NCI-H1417 treated with DMSO at 0.1 percent for 48 hours (cell line): ENCODE measurements at places on chromosomes 3 and 15.

GRCh38 chr3:94050546-94050945 lies 12.2 kb downstream of the DHFR2 start:
- DNase-seq = no peak

GRCh38 chr3:108293858-108294257 lies 2.5 kb upstream of the HHLA2 start:
- DNase-seq = no peak

DNA sequence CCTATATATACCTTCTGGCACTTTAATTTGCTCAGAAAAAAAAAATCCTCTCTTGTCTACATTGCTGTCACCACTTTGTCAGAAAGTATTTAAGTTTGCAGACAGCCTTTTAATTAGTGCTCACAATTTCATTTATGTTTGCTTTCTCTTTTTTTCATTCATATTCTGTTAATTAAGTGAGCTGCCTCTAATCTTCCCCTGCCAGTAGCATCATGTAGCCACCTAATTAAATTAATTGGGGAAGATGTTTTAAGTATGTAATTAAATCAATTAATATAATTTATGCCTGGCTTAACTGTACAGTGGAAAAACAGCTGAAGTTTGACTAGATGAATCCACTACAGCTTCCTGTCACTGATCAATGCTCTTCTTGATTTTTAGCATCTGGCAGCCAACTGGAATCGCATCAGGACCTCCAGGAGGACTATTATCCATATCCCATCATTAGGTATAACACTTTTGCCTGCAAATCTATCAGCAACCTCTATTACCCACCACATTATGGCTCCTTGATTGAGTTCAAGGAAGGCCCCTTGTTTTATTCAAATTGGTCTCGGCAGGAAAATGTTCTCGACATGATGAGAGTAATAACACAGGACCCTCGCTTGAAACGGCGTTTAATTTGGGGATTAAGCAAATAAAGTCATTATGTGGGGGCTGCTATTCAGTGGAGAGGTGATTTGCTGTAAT lies 118.5 kb downstream of the IQCH start:
- DNase-seq = no peak

GRCh38 chr15:80579611-80580010 lies 115.5 kb upstream of the ABHD17C start:
- no peak for DNase-seq

GRCh38 chr3:156353563-156353962 lies 201.4 kb downstream of the SSR3 start:
- no peak for DNase-seq

DNA sequence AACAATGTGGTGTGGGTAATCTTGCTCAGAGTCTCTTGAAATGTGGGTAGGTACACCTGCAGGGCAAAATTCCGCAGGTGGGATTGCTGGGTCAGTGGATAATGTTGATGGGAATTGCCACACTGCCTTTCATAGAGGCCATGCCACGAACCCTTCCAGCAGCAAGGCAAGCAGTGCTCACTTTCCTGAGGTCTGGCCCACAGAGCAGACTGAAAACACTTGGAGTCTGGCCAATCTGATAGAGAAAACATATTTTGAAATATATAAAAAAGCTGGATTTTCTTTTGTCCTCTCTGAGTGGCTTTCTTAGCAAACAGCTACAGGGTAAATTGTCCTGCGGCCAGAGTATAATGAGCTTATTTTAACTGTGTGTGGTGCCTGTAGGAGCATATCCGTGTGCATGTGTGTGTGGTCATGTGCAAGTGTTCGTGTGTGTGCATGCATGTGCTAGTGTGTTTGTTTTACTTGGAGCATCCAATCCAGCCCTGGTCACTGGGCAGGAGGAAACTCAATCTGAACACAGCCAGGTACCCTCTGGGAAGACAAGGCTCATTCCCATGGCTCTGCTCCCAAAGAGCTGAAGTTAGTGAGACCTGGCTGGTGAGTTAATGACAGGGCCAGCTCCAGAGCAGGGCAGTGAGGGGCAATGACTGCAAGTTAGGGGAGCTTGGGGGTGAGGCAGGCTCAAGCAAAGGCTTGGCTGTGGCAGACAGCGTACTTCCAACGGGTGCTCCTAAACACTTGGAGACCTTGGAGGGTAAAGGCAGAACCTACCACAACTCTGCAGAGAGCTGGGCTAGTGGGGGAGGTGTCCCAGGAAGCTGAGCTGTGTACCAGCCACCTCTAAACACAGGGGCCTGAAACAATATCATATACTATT lies 91.3 kb downstream of the PLXNA1 start:
- no peak for DNase-seq

- no peak for DNase-seq
These were observed 22.1 kb upstream of the RNU6-1 start for GRCh38 chr15:67861983-67862382.

- DNase-seq = no peak
These were observed 28.5 kb downstream of the ACKR4 start for GRCh38 chr3:132625613-132626012.

GRCh38 chr15:99211926-99212325 lies 37.5 kb downstream of the TTC23 start:
- DNase-seq = no peak

DNA sequence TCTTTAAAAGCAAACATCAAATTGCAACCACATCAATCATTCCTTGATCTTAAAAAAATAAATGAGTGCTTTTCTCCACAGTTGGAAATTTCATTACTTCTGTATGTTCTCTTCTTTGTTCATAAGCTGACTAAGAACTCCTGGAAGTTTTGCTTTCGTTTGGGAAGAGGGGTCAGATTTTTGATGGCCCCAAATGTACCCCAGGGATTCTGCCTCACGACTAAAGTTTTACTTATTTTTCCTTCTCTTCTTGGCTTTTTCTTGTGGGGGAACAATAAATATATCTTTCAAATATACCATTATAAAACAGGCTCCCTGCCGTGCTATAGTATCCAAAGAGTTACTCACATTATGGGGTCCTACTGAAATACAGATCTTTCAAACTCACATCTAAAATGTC lies 215.0 kb upstream of the CDIN1 start:
- no peak for DNase-seq

- DNase-seq = no peak
These were observed 170.7 kb upstream of the TOPAZ1 start for GRCh38 chr3:44070841-44071546.

GRCh38 chr3:61530355-61530754 lies 31.0 kb upstream of the PTPRG start:
- DNase-seq = no peak

- no peak for DNase-seq
These were observed 62.1 kb upstream of the FAM3D start for GRCh38 chr3:58728723-58729122.

- DNase-seq = no peak
These were observed 339.1 kb downstream of the TIGIT start for GRCh38 chr3:114632757-114633424.

DNA sequence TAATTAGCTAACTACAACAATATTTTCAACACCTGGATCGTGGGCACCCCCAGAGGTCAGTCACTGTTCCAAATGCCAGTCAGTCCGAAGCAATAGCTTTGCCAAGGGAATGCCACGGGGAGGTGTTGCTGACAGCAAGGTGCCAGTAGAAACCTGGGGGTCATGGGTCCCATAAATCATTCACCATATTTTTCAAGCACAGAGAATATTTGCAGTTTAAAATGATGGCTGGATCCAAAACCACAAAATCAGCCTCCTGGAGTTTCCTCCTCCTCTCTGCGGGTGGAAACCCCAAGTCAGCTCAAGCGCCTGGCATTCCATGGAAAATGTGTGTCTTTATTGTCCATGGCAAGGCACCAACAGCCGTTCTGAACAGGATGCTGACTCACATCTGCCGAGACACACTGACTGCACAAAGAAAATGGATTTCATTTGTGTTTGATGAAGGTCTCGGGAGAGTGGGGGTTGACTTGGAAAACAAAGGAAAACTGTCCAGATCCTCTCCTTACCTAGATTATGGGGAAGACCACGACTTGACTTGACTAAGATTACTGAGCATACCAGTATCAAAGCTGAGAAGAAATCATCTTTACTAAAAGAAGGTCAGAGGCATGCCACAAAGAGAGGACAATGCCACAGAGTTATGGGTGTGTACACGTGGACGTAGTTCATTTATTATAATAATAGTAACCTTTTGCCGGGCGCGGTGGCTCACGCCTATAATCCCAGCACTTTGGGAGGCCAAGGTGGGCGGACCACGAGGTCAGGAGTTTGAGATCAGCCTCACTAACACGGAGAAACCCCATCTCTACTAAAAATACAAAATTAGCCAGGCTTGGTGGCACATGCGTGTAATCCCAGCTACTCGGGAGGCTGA lies 26.4 kb downstream of the ANXA2 start:
- DNase-seq = no peak

DNA sequence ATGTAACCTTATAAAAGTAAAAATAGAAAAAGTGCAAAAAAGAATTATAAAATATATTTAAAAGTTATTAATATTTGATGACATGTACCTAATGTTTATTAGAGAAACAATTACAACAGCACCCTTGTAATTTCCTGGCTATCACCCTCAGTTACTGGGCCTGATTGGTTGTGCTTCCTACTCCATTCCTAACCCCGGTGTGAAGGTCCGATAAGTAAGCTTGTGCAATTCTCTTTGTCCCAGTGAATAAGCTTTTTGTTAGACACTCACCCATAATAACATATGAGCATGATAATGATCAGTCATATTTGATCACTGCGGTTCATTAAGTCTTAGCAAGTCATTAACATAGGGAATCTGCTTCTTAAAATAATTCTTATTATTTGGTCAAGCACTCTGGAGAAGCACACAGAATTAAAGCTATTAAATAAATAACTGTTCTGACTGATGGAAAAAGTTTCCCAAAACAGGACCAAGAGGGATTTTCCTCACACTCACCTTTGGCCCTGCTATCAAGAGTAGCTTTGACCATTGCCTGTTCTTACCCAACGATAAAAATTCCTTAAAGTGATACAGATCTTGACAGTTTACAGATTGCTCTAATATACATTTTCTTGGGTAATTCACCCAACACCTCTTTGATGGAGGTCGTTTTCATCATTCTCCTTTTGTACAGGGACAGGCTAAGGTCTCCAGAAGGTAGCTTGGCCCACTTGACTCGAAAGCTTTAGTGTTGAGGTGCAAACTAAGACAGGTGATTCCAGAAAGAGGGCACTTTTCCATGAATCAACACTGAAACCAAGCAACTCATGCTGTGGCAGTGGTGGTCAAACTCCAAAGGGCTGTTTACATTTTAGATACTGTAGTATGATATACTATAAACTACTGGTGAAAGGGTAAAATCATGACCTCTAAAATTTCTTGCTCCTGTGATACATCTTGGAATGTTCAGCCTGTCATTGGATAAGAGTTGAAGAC lies 543.0 kb upstream of the KCNMB2 start:
- no peak for DNase-seq

GRCh38 chr3:124763206-124763605 lies 33.0 kb downstream of the UMPS start:
- no peak for DNase-seq

- DNase-seq = no peak
These were observed 326.3 kb downstream of the ARRDC4 start for GRCh38 chr15:98286831-98287230.

GRCh38 chr3:11481556-11481955 lies 162.2 kb downstream of the VGLL4 start:
- no peak for DNase-seq
